Naive thymus-derived CD4-positive, alpha-beta T cell (primary cell): ENCODE measurements at places on chromosomes 5 and 9. TPM values are rescaled to one million over a fixed set of nuclear protein-coding genes. Genes with fewer than 3 reads are reported as not detected.

CNTLN gene
- not detected for polyA plus RNA-seq

IGIP gene
- 1.0 TPM for polyA plus RNA-seq

DMRT3 gene
- not detected for polyA plus RNA-seq

ADAMTS16 gene
- polyA plus RNA-seq, result not detected

CDH10 gene
- not detected for polyA plus RNA-seq
